ENCODE measurements at places on chromosomes 11 and 22.

- DNase-seq: no peak
Observed at GRCh38 chr11:107301878-107302277, 155.7 kb downstream of the CWF19L2 start.

- no peak for DNase-seq
Observed at GRCh38 chr11:30131535-30131934, 99.3 kb upstream of the FSHB start.

- no peak for DNase-seq
Observed at GRCh38 chr11:35007277-35007676, 90.9 kb downstream of the PDHX start.

GRCh38 chr11:30017445-30017895 lies 640 bp upstream of the KCNA4 start:
- no peak for DNase-seq

- no peak for DNase-seq
Observed at GRCh38 chr11:2580061-2580421, 119.8 kb downstream of the KCNQ1OT1 start.

DNA sequence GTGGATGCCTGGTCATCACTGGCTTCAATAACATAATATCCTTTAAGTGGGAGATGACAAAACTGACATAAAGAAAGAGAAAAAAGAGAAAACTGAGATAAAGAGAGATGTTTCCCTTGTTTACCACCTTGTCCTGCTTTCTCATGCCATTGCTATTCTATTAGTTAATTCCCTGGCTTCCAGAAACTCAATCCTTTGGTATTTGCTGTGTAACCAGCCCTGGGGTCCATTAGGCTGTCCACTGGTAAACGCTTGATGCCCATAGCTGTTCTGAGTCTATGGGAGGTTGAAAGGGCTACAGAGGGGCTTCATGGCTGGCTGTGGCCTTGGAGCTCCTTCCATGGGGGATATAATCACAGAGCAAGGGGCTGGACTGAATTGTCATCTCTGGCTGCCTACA lies 243.4 kb upstream of the PLET1 start:
- DNase-seq: no peak

- no peak for DNase-seq
Observed at GRCh38 chr11:4146070-4146771, 51.6 kb downstream of the RRM1 start.

DNA sequence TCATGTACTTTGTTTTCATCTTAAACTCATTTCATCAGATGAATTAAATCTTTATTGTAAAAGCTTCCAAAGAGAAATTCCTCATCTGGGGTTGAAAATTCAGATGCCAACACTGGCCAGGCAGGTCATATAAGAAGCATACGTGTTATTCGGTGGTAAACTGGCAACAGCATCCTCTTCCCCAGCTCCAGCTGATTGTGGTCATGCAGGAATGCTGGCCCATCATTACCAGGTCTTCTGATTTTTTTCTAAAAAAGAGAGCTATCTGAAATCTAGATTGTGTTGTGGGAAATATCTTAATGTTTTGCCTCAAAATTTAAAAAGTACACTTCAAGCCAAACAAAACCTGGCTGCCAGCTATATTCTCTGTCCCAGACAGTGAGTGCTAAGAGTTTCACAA lies 53.6 kb downstream of the ARFGAP2 start:
- no peak for DNase-seq

- DNase-seq: no peak
Observed at GRCh38 chr11:62856333-62856895, 17.0 kb upstream of the WDR74 start.

DNA sequence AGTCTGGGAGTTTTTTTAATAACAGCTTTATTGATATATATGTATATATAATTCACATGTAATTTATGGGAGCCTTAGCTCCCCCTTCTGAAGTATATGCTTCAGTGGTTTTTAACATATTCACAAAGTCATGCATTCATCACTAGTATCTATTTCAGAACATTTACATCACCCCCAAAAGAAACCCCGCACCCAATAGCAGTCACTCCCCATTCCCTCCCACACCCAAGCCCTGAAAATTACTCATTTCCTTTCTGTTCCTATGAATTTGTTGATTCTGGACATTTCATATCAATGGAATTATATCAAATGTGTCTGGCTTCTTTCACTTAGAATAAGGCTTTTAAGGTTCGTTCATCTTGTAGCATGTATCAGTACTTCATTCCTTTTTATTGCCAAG lies 35.6 kb upstream of the SYT7 start:
- DNase-seq: no peak

- no peak for DNase-seq
Observed at GRCh38 chr22:17824457-17824856, 50.2 kb upstream of the BID start.

GRCh38 chr11:119696378-119697222 lies 32.4 kb downstream of the NECTIN1 start:
- DNase-seq: no peak

DNA sequence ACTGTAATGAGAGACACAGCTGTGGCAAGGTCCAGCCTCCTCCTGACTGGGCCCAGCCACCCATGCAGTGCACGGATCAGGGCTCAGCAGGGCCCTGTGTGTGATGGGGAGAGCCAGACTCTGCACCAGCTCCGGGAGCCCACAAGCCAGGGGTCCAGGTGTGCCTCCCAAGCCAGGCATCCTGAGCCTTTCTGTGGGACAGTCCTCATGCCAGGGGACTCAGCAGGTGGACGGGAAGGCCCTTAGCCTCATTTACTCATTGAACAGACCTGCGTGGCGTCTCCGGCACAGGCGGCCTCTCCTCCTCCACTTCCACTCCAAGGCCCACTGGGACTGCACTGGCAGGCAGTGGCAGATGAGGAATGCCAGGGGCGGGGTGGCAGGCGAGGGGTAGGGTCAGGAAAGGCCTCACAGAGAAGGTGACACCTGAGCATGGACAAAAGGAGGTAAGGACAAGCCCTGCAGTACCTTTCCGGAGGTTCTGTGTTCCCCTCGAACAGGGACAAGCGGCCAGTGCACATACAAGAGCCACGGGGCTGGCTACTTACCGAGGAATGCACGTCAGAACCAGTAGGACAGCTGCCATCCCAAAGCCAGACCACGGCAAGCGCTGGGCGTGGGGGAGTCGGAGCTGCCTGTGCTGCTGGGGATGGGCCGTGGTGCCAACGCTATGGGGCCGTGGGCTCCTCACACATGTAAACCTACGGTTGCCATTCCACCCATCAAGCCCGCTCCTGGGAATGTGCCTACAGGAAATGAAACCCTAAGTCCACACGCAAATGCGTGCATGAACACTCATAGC lies 52.7 kb downstream of the IGF2 start:
- DNase-seq: no peak

- DNase-seq: no peak
Observed at GRCh38 chr11:122309262-122309925, 193.4 kb upstream of the BLID start.

DNA sequence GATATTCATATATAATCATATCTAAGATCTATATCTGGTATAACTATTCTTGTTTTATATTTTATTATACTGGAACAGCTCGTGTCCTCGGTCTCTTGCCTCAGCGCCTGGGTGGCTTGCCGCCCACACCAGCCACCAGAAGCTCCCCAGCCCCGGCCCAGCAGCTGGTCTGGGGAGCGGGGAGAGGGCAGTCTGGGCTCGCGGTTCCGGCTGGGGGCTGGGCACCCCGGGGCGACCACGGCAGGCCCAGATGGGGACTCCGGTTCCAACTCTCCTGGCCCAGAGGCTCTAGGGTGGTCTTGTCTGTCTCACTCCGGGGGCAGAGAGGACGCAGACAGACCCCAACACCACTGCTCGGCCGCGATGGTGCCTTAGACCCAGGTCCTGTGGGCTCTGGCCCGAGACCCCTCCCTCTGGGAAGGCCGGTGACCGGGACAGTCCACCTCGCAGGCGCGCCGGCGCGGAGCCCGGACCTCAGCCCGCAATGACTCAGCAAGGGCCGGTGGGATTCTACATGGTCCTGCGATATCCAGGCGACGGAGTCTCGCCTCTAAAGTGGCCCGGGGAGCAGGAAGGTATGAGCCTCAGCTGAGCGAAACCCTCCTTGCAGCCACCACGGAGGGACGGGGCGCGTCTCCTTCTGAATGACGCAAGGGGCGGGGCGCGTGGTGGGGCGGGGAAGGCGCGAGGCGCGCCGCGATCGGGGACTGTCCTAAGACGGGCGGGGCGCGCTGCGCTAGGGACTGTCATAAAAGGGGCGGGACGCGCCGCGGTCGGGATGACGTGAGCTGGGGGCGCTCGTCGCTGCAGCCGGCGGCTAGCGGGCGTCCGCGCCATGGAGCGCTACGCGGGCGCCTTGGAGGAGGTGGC lies at the start of gene DGCR6:
Gene DGCR6, plus strand, starts transcription at position 781 of the 870 bp plus-strand sequence. Its CDS starts 55 bp downstream, at position 836.
- DNase-seq: no peak

- no peak for DNase-seq
Observed at GRCh38 chr22:50114221-50115021, 24.6 kb downstream of the MOV10L1 start.

- DNase-seq: no peak
Observed at GRCh38 chr11:1866226-1866625, 13.3 kb downstream of the LSP1 start.

DNA sequence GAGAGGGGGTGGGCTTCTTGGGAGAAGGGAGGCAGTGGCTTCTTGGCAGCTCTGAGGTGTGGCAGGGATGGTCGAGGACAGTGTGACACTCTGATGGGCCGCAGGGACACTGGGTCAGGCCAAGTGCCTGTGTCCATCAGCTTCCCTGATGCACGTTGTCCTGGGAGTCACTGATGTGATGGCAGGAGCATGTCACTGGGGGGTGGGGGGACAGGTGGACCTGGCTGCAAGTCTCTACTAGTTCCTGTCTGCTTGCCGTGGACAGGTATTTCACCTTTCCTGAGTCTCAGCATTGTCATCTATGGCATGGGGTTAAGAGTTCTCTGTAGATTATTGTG lies 592.9 kb downstream of the TBC1D22A start:
- DNase-seq: no peak

GRCh38 chr11:1073261-1073724 lies 1.4 kb upstream of the MUC2 start:
- DNase-seq: no peak

DNA sequence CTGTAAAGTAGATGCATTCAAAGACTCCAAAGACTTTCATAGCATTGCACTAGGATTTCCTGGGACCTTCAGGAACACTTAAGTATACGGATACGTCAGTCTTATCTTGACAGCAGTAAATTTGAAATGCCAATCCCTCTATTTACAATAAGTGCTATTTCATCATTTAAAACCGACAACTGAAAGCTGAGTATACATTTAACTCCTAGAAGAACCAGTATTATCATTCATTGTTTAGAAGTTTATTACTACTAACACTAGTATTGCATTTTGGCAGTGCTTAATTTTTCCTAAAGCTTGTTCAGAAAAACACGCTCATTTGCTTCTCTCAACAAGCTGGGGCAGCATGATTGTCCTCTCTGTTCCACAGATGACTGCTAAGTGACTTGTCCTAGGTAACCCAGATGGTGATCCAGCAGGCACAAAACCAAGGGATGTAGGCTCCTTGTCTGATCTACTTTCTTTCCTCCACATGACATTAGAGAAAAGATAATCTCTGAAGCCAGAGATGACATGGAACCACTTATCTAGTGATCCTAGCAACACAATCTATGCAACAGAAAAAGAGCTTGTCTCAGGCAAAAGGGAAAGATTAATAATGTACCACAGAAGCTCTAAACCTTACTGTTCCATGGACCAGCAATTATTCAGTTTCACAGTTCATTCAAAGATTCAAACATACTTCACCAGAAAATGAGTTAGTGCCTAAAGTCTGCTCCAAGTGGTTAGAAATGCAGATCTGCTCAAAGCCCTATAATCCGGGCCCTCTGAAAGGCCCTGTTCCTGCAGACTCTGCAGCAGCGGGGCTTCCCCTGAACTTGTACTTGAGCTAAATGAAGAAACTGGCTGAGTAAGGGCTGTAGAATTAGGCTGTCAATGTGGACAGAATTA lies 5.2 kb downstream of the MAML2 start:
- DNase-seq: no peak

DNA sequence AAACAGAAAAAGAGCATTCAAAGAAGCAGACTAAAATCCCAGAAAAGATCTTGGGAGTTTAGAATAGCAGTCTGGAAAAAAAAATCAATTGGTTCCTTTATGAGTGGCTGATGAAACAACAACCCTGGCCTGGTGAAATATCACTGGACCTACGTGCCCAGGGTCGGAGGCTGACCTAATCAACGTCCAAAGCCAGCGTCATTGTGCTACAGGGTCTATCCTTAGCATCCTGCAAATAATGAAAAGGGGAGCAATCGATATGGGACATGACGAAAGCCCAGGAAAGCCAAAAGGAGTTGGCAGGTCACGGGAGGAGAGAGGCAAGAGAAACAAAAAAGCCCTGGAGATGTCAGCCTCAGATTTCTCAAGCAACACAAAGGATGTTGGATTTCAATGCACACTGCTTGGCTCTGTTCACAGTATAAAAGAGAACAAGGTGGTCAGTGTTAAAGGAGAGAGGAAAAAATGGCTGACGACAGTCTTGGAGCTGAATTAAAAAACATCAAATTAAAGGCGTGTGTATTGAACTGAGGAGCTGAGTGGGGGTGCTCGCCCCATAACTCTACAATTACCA lies 148.8 kb downstream of the BLID start:
- no peak for DNase-seq

DNA sequence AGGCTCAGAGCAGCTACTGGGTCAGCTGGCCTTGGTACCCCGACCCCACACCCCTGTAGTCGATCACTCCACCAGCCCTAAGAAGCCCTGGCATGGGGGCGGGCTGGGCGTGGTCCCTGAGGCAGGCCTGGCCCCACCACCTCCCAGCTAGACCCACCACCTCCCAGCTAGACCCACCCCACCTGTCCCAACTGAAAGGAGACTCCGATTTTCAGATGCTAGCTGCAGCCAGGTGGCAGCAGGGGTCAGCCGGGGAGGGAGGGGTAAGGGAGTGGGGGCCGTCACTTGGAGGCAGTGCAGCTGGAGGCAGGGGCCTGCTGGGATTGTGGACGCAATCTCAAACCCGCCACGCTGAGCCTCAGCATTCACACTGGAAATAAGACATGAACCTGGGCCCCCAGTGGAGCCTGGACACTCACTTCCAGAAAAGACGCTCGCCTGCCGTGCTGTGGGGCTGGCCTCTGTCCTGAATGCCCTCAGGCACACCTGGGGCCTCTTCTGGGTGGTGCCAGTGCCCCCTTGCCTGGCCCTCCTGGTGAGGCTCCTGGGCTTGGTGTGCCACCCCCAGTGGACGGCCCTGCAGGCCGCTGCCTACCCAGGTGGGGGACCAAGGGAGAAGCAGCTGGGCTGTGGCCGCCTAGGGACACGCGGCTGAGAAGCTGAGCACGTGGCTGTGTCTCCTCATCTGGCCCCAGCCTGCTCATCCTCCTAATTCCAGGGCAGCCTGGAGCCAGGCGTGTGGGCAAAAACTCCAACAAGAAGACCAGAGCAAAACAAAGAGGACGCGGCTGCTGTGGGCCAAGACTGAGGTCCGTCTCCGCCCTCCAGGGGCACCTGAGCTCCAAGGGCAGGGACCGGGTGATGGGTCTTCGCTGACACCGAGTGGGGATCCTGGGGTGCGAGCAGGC lies 26.7 kb downstream of the OSBPL5 start:
- DNase-seq: no peak

DNA sequence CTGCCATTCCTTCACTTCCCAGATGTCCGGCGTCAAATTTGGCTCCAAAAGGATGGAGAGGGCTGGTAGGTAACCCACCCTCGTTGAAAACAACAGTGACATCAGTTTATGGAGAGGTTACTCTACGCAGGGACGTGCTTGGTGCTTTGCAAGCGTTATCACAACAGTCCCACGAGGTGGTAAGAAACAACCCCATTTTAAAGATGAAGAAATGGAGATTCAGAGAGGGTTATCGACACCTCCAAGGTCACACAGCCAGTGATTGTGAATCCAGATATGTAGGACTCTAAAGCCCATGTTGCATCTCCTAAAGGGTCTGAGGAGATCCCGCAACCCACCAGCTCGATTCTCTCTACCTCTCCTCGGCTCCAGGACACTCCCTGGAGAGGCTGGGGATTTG lies 773 bp downstream of the MIAT start:
- no peak for DNase-seq

- DNase-seq: no peak
Observed at GRCh38 chr11:26712497-26712896, 9.4 kb downstream of the SLC5A12 start.

All from NCI-H2107 (cell line).